Activated T-helper 9 cell treated with anti-CD3 and anti-CD28 coated beads, Interleukin-2, amount 50 U/mL, for 16 hours (primary cell): ENCODE measurements at places on chromosomes 16 and 17.

GRCh38 chr17:624341-624860 is 90.2 kb downstream of the VPS53 start:
- no peak for DNase-seq

DNA sequence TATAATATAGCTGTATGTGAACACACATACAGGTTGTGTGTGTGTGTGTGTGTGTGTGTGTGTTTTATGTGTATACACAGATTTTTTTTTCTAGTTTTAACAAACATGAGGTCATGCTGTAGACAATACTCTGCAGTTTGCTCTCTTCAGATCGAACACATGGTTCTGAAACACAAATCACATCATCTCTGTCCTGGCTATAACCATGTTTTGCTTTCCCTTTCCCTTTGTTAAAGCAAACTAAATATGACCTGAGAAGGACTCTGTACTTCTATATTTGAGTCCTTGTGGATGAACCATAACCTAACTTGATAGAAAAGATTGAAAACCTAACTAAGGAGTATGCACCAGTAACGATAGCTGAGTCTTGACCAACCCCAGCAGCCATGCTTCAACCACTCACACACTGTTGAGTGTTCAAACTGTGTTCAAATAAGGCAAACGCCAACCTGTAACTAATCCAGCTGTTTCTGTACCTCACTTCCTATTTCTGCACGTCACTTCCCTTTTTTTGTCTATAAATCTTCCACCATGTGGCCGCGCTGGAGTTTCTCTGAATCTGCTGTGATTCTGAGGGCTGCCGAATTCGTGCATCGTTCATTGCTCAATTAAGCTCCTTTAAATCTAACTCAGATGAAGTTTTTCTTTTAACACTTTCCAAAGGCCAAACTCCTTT is 303.8 kb downstream of the HS3ST3B1 start:
- no peak for DNase-seq

- no peak for DNase-seq
Observed at GRCh38 chr17:56130631-56131030, 22.6 kb upstream of the ANKFN1 start.

- no peak for DNase-seq
Observed at GRCh38 chr16:56423584-56424403, 1.6 kb downstream of the AMFR start.

- DNase-seq: no peak
Observed at GRCh38 chr17:33106525-33107165, 115.0 kb downstream of the SPACA3 start.

- no peak for DNase-seq
Observed at GRCh38 chr16:7363422-7364417, 31.1 kb downstream of the RBFOX1 start.

- no peak for DNase-seq
Observed at GRCh38 chr16:50752471-50753235, 10.8 kb downstream of the CYLD start.

DNA sequence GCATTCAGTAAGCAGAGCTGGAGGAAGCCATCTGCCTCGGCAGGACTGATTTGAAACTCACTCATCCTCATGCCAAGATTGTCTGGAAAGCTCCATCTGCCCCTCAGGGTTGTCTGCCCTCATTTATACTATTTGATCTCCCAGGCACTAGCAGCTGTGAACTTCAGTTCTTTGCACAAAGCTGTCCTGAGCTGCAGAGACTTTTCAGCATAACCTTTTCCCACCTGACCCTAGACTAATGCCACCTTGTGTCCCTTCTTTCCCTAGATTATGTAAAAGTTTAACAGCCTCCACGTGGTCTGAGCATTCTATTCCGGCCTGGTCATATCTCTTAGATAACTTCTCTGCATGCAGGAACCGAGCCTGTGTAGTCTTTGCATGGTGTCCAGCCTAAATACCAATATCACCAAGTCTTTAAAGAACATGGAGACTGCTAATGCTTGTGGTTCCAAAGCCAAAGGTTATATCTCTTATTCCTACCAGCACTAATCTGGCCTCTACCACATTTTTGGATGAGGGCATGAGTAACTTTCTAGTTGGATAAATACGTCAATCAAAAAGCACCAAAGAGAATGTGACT is 29.1 kb downstream of the STAT5A start:
- DNase-seq: no peak

DNA sequence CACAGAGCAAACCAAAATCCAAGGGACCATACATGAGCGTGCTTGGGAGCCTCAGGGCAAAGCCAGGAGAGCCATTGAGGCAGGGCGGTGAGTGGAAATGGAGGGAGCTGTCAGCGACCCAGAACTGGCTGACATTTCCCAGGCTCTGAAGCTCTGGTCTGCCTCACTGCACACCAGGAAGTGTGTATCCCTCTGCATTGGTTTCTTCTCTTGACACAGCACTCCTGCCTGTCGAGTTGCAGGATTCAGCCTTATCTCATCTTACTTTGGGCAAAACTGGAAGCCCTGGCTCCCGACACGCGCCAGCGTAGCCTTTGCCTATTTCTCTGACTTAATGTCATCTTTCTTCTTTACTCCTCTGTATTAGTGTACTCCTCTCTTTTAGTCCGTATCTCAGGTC is 144.7 kb upstream of the HS3ST3A1 start:
- DNase-seq: no peak

GRCh38 chr17:62193249-62193648 is 128.2 kb upstream of the MED13 start:
- no peak for DNase-seq

- DNase-seq: no peak
Observed at GRCh38 chr17:58344791-58345157, 7.2 kb downstream of the SUPT4H1 start.

DNA sequence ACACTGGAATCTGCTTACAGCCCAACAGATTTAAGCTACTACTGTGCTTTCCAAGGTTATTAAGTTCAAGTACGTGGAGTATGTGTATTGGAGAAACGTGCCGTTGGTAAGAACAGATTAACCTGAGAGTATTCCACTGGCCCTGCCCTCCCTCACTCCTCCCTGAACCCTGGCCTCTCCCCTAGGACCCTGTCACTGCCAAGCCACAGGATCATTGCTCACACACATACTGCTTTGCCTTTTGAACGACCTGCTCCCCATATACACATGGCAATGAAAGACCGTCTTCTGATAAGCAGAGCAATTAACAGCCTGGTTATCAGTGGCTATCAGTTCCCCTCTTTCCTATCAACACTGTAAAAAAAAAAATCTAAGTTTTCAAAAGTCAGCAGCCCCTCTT is 458.9 kb upstream of the DYNLRB2 start:
- no peak for DNase-seq

DNA sequence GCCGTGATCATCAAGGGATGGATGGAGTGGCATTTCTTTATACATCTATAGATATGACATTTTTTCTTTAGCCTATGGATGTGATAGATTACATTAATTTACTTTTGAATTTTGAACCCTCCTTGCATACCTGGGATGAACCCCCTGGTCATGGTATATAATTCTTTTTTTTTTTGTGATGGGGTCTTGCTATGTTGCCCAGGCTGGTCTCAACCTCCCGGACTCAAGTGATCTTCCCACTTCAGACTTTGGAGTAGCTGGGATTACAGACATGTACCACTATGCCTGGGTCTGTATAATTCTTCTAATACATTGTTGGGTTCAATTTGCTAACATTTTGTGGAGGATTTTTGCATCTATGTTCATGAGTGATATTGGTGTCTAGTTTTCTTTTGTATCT is 1.7 kb upstream of the TNS4 start:
- DNase-seq: no peak

- DNase-seq: no peak
Observed at GRCh38 chr17:57288773-57289121, 32.4 kb downstream of the MSI2 start.

DNA sequence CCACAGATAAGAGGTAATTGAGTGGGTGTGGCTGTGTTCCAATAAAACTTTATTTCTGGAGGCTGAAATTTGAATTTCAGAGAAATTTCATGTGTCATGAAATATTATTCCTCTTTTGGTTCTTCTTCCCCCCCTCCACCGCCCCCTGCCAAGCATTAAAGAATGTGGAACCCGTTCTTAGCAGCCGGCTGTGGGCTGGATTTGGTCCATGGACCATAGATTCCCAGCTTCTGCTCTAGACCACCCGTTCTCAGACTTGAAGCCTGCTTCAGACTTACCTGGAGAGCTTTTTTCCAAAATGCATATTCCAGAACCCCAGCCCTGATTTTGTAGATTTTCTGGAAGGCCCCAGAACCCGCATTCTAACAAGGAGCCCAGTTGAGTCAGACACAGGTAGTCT is 15.1 kb upstream of the LASP1NB start:
- no peak for DNase-seq
